Activated CD8-positive, alpha-beta T cell treated with anti-CD3 and anti-CD28 coated beads, Interleukin-2, amount 10 ng/mL, durations not matched to agents 7 days and 5 days (primary cell): ENCODE measurements at places on chromosomes 11 and 22. TPM values are rescaled to one million over a fixed set of nuclear protein-coding genes. Genes with fewer than 3 reads are reported as not detected.

Gene C11orf21
- 37.1 TPM for total RNA-seq

Gene IL18
- 0.40 TPM for total RNA-seq

Gene ART1
- total RNA-seq = not detected

GRCh38 chr22:50572965-50573364 lies 5.3 kb downstream of the CPT1B start:
- DNase-seq = no peak

GRCh38 chr11:32430568-32431381 lies 4.6 kb downstream of the WT1 start:
- DNase-seq = no peak

DNA sequence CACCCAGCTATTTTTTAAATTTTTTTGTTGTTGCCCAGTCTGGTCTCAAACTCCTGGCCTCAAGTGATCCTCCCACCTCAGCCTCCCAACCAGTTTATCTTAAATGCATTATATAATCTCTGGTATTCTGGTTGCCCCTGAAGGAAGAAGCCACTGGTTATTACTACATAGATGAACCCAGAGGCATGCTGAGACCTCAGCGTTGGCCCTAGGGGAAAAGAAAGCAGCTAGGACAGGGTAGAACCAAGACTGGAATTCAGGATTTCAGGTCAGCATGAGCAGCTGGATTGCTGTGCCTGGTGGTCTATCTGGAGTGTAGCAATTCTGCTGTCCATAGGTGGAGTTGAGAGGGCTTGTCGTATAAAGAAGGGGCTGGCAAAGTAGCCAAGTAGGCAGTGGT lies 67.2 kb downstream of the PARVA start:
- DNase-seq = no peak

GRCh38 chr11:36803084-36803483 lies 205.0 kb upstream of the RAG2 start:
- DNase-seq = no peak

DNA sequence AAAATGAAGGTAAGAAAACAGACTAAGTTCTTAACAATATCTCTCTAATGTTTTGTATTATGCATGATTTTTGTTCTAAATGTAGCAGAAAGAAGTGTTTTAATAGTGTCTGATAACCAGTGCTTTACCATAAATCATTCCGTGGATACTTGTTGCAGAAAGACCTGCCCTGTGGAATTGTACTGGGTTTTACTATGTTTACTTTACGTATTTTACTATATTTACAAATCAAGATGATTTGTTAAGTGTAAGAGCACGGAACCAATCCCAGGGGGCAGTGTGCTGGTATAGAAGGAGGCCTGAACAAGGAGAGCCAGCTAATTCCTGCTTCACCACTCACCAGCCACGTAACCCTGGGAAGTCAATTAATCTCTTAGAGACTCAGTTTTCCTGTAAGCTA lies 1.4 kb downstream of the HTR3B start:
- DNase-seq = no peak

DNA sequence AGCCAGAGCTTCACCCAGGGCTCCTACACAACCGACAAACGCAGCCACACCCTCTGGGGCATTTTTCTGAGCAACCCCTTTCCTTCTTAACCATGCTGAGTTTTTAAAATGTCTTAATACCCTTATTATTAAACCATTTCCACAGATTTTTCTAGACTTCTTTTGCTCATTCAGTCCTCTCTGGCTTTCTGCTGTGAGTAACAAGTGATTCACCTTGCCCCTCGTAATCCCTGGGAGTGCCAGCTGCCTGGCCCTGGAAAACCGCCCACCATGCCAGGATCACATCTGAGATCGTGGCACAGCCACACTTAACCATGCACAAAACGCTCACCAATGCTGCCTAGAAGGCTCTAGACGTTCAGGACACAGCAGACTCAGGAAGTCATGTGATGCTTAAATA lies 25.4 kb downstream of the YPEL1 start:
- no peak for DNase-seq

DNA sequence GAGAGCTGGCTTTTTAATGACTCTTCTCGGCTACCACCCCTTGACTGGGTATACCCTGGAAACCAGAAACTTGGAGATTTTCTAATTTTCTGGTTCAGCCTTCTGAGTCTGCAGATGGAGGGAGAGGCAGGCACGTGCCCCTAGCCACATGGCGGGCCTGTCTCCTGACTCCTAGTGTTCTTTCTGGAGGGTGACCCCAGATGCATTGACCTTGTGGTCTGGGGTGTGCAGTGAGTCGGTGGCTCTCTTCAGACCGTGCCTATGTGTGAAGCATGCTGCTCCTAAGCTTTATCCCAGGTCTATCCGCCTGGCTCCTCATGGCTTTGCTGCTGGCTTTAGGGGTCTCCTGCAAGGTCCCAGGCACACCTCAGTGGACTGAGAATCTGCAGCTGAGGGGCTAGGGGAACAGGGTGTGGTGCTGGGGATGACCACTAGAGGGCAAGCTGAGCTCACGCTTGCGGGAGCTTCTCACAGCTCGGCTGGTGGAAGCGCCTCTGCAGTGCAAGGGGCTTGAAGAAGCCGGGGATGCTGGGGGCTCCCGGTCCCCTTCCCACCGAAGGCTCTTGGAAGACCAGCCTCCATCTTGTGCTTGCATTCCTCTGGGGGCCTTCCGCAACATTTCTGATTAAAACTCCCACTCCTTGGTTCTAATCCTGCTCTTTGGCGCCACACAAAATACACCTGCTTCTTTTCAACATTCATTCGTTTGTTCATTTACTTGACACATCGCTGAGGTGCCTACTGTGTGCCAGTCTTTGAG lies 51.8 kb downstream of the OTOG start:
- DNase-seq = peak; percentile 82

- no peak for DNase-seq
These were observed 322.0 kb downstream of the CTTN start for GRCh38 chr11:70720281-70720680.
